ENCODE measurements at places on chromosomes 3 and 15.

- no peak for DNase-seq
These were observed 307.0 kb upstream of the ROPN1 start for GRCh38 chr3:124298951-124299350.

GRCh38 chr15:100999369-100999768 is 80.2 kb downstream of the LRRK1 start:
- DNase-seq, result no peak

GRCh38 chr3:179181993-179182551 is 33.9 kb downstream of the PIK3CA start:
- DNase-seq, result no peak

- DNase-seq, result no peak
These were observed 38.7 kb downstream of the WNT7A start for GRCh38 chr3:13841141-13841540.

- DNase-seq, result no peak
These were observed 4.9 kb downstream of the ISL2 start for GRCh38 chr15:76341366-76342057.

GRCh38 chr3:108096532-108097321 is 5.9 kb upstream of the CD47 start:
- DNase-seq, result no peak

DNA sequence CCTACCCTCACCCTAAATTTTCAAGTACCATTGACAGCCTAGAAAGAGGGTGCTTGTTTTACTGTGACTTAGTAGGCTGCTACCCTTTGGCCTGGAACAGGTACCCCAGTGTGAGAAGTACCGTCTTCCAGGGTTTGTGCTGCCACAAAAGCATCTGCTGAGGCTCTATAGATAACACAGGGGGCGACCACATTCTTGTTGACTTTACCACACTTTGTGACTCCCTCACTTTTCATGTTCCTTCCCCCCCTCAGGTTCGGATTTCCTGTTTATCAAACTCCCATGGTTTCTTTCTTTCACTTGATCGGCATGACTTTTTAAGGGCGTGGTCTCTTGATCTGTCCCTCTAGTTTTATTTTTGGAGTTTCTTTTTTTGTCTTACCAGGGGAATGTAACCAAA is 23.5 kb downstream of the EXOG start:
- DNase-seq, result no peak

DNA sequence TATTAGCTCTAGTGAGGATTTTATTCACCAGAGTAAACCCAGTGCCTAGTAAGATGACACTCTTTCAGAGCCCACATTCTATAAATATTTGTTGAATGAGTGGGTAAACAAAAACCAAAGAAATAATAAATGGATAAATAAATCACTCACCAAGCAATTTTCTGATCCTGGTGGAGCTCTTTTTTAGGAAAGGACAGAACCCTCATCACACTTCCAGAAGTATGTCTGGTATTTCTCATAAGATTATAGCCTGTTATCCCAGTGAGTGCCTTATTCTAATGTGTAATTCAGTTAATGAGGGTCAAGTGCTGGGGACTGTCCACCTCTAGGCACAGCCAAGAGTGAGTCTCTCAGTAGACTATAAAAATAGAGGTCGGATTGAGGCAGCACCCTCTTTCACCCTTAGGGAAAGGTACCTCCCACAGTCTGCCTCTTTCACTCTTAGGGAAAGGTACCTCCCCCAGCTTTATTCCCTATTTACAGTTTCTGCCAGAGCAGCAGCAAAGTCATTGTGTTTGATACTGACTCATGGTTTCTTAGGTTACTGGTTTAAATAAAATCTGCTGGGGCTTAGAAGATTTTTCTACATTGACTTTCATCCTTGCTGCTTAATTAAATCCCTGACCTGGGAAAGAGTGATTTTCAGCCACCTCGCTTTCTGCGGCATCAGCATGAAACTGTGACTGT is 145.0 kb downstream of the STAC start:
- DNase-seq, result no peak

DNA sequence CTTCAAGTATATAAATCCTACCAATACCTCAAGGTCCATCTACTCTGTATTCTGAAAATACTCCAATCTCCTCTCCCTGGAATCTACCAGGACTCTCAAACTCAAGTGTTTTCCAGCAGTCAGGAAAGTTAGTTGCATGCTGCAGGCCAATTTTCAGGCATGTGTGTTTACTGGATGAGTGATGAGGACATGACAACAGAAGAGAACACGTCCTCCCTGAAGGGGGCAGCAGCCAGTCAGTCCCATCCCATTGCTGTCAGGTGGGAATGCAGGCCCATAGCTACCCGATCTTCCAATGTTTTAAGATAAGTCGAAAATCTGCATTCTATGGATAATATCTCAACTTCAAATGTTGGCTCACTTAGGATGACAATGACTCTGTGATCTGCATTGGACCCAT is 496.2 kb downstream of the FHIT start:
- no peak for DNase-seq

- no peak for DNase-seq
These were observed 289.6 kb downstream of the UACA start for GRCh38 chr15:70473581-70474370.

GRCh38 chr3:180421221-180421620 is 180.7 kb upstream of the TTC14 start:
- DNase-seq, result no peak

DNA sequence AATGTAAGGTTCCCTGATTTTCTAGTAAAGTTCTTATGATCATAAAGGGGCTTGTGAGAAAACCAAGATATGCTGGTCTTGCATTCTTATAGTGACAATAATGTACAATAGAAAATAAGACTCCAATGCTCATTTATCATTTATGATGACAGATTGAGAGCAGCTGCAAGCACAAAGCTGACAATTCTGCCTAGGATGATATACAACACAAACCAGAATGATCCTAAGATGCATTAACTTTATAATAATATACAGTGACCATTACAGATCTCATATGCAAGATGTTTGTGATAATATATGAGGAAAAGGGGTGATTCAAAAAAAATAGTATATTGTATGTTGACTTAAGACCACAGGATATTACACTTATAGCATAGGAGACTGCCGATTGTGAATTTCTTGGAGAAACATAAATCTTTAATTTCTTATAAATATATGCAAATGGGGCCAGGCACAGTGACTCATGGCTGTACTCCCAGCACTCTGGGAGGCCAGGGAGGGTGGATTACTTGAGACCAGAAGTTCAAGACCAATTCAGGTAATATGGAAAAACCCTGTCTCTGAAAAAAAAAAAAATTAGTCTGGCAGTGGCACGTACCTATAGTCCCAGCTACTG is 387.0 kb downstream of the ZBBX start:
- no peak for DNase-seq

DNA sequence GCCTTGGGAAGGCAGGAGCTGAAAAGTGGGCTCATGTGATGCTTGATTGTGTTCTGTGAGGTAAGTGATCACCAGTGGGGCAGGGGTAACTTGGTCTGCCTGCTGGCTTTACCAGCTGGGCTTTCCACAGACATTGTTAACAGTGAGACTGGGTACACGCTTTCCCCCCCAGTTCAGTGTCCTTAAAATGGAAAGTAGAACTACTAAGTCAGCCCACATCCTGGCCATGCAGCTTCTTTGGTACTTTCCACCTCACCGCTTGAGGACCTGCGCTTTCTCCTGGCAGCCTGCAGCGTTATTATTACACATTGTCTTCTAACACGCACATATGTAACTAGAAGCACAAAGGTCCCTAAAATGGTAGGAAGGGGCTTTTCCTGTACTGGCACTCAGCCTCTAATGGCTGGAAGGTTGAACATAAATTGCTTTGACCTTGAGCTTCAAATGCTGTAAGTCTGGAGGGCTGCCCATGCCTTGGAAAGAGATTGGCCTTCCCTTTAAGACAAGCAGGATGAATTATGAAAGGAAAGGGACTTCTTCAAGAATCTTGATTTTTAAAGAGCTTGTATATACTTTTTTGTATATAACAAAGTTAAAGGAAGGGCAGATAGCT is 216.1 kb upstream of the ROPN1 start:
- no peak for DNase-seq

GRCh38 chr3:96843505-96844203 is 29.3 kb downstream of the EPHA6 start:
- DNase-seq, result no peak

GRCh38 chr15:66780172-66780972 is 78.3 kb downstream of the SMAD6 start:
- no peak for DNase-seq

- DNase-seq, result no peak
These were observed 528.1 kb upstream of the MCTP2 start for GRCh38 chr15:93703092-93703739.

DNA sequence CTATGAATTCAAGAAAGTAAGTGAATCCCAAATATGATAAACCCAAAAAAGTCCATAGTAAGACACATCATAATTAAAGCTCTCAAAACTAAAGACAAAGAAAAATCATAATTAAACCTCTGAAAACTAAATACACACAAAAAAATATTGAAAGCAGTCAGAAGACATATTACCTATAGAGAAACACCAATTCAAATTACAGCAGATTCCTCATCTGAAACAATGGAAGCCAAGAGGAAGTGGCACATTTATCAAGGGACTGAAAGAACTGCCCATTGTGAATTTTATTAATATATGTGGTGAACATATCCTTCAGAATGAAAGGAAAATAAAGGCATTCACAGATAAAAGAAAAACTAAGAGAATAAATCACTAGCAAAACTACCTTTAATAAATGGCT is 128.2 kb downstream of the SCAPER start:
- no peak for DNase-seq

- DNase-seq, result no peak
These were observed 259.9 kb downstream of the ZIC1 start for GRCh38 chr3:147669077-147669476.

- no peak for DNase-seq
These were observed 576.4 kb downstream of the FOXP1 start for GRCh38 chr3:71006810-71007785.

- DNase-seq, result no peak
These were observed 129.9 kb upstream of the TSC22D2 start for GRCh38 chr3:150278195-150278594.

DNA sequence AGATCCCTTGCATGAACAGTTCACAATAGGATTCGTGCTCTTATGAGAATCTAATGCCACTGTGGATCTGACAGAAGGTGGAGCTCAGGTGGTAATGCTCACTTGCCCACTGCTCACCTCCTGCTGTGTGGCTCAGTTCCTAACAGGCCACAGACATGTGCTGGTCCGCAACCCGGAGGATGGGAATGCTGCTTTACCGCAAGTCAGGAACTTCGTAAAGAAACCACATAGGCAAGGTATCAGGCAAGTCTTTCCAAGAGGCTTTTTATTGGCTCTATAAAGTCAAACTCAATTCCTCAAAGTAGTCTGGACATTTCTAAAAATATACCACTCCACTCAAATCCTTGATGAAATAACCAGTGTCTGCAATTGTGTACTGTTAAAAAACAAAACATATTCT is 56.1 kb downstream of the OSTN start:
- no peak for DNase-seq

GRCh38 chr3:30632065-30632464 is 25.7 kb downstream of the TGFBR2 start:
- DNase-seq, result no peak

DNA sequence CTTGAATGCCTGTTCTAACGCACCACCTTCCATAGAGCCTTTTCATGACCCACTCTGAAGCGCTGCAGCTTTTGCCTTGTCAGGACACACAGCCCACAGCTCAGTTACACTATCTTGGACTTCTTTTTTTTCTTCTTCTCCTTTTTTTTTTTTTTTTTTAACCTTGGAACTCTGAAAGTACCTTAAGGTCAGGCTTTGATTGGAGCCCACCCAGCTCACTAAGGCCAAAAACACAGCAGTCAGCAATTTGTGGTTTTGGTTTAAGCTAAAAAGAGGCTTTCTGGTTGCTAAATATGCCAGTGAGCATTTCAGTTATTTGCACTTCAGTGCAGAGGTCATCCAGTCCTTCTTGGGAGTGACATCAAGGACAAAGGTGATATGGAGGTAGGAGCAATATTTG is 1.7 kb downstream of the SLC25A20 start:
- DNase-seq, result no peak

DNA sequence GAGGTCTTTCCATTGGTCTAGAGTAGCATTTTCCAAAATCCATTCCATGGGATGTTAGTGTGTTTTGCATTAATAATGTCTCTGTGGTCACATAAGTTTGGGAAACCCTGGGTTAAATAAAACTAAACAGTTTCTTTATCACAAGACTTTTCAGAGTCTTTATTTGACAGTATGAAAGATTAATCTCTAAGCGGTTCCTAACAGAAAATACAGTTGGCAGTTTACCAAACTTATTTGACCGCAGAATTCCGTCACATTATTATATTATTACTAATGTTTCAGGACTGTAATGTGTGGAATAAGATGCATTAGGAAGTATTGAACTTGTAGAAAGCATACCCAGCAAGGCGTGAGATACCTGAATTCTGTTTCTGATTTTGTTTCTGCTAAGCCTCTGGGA is 71.5 kb upstream of the ADAMTSL3 start:
- no peak for DNase-seq

DNA sequence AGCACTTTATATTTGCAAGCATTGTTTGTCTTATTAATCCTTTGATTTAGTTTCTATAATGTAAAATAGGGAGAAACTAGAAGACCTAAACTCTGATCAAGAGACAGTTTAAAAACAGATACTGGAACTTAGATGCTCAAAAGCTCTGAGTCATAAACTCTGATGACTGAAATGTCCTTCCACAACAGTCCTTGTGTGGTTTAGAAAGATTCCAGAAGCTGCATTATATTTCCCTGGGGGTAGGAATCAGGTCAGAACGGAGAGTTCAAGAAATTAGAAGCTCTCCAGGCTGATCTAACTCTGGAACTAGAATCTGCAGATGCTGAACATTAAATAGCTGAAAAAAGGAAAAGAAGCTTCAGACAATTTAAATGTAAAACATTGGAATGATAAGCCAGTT is 18.3 kb upstream of the ONECUT1 start:
- DNase-seq, result no peak

DNA sequence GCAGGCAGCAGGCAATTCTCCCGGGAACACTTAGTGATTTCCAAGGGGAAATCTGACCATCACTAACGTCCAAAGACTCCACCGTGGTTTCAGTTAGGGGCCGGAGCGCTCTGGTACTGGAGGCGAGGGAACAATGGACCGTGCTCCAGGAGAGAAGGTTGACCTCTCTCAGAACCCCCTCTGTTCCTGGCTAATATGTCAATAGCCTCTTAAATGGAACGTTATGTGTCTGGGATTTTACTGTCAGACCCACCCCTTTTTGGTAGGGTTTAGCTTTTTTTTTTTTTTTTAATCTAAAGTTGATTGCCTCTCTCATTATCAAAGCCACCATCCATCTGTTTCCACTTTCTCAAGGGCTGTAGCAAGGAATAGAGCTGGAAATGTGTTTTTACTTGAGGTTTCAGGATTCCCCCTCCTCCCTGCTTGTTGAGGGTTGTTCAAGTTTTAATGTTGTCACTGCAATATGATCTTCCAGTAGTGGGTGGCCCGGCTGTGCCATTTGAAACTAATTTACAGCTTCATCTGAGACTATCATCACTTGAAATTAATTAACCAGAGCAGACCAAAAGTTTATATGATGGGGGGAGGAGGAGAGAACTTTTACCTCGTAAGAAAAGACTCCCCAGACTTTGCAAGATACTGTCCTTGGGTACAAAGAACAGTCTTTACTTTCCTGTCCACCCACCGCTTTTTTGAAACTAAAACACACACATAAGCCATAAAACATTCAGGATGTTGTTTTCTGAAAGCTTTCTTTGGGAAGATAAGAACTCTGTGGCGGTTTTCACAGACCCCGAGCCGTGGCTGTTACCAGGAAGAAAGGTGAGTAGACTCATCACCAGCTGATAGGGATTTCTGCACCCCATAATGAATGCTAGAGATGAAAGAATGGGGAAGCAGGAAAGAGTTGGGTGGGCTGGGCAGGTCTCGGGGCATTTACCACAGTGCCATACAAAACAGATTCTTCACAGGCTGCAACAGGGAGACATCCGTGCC is 187.8 kb downstream of the UACA start:
- no peak for DNase-seq

- DNase-seq, result no peak
These were observed 253.7 kb downstream of the PLCL2 start for GRCh38 chr3:17138246-17139039.
